ENCODE measurements at places on chromosomes 13 and 19.

DNA sequence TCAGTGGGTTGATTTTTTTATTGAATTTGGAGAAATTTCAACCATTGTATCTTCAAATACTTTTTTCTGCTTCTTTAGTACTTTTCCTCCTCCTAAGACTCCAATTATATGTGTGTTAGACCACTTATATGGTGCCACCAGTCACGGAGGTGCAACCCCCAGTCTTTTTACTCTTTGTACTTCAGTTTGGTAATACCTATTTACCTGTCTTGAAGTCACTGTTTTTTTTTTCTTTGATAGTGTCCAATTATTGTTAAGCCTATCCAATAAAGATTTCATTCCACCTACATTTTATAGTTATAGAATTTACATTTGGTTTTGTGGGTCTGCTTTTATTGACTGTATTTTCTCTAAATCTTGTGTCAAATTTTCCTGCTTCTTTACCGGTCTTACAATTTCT is 14.9 kb downstream of the ZNF283 start:
- DNase-seq, result no peak

DNA sequence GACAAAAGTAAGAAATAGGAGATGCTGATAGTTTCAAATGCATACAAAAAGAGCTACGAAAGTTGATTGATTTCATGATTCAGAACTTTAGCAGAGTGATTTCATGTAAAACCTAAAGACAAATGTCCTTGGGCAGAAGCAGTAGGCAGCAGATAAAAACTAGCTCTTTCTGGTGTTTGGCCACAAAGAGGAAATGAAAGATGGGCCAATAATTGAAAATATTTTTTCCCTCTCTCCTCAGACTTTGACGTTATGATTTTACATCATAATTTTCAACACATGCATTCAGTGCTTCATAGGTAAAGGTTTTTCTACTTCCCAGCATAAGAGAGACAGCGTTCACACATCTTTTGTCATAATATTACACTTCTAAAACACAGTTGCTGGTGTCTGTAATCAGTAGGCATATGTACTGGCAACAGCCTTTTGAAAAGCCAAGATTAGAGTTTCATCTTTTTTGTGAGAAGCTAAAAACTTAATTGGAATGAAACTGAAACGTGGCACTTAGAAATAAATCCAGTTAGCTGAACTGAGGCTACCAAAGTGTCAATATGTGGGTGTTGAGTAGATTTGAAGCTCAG is 9.3 kb downstream of the SCEL start:
- DNase-seq, result no peak

GRCh38 chr19:56404705-56405056 is 549 bp downstream of the ZNF583 start:
- DNase-seq, result no peak

DNA sequence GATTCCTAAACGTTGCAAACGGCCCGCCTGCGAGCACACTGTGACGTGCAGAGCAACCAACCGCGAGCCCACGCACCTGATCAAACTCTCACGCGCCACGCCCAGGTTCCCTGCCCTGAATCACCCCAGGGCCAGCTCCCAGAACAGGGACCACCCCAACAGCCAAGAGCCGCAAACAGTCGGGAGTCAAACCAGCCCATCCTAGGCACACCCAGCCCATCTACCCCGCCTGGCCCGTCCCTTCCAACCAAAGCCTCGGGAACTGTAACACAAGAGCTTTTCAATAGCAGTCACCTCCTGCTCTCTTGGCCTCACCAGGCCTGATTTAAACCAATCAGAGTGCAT is 8.9 kb downstream of the PIP5K1C start:
- DNase-seq, result no peak

GRCh38 chr13:72692884-72693514 is 34.4 kb downstream of the MZT1 start:
- DNase-seq, result no peak

- peak; percentile 89 for DNase-seq
Observed at GRCh38 chr19:18044825-18045304, 36.9 kb downstream of the ARRDC2 start.

GRCh38 chr13:28031896-28032288 is 43.4 kb upstream of the URAD start:
- DNase-seq, result no peak

DNA sequence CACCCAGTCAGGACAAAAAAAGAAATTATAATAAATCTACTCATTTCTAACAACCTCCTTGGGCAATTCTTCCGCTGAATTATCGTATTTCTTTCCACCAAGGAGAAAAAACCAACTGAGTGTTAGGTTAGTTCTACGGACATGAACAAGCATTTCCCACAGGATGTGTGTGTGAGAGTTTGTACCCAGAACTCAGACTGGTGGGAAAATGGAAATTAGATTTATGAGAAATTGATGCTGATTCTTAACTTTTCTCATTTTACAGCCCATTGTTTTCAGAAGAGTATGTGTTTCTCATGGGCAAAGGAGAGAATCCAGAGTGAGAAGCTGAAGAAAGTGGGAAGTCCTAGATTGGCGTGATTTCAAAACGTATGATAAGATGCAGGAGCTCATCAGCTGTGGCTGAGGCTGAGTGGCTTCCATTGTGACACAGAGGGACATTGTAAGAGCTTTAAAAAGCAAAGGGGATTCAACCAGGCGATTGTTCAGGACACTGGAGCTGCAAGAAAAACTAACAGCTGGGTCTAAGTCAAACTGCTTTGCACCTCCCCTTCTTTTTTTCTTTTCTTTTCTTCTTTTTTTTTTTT is 184.7 kb upstream of the ARGLU1 start:
- DNase-seq, result no peak

- peak; percentile 30 for DNase-seq
Observed at GRCh38 chr13:40798380-40798779, 9.0 kb downstream of the SLC25A15 start.

DNA sequence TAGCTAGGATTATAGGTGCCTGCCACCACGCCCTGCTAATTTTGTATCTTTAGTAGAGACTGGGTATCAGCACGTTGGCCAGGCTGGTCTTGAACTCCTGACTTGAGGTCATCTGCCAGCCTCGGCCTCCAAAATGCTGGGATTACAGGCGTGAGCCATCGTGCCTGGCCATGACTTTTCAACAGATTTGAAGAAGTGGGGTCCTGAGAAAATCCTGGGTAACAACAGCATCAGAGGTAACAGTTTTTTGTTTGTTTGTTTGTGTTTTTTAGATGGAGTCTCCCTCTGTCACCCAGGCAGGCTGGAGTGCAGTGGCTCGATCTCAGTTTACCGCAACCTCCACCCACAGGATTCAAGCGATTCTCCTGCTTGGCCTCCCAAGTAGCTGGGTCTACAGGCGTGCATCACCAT is 3.7 kb downstream of the JUNB start:
- no peak for DNase-seq

DNA sequence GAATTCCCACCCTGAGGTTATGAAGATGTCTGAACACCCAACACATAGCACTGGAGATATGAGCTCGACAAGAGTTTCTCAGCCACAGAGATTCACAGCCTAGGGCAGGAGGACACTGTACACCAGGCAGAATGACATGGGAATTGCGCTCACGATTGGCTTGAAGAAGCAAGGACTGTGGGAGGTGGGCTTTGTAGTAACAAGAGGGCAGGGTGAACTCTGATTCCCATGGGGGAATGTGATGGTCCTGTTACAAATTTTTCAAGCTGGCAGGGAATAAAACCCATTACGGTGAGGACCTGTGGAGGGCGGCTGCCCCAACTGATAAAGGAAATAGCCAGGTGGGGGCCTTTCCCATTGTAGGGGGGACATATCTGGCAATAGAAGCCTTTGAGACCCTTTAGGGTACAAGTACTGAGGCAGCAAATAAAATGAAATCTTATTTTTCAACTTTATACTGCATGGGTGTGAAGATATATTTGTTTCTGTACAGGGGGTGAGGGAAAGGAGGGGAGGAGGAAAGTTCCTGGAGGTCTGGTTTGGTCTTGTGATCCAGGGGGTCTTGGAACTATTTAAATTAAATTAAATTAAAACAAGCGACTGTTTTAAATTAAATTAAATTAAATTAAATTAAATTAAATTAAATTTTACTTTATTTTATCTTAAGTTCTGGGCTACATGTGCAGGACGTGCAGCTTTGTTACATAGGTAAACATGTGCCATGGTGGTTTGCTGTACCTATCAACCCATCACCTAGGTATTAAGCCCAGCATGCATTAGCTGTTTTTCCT is 7.0 kb downstream of the KLK3 start:
- DNase-seq, result no peak

GRCh38 chr13:51825165-51825592 is 19.8 kb downstream of the TMEM272 start:
- peak; percentile 66 for DNase-seq

DNA sequence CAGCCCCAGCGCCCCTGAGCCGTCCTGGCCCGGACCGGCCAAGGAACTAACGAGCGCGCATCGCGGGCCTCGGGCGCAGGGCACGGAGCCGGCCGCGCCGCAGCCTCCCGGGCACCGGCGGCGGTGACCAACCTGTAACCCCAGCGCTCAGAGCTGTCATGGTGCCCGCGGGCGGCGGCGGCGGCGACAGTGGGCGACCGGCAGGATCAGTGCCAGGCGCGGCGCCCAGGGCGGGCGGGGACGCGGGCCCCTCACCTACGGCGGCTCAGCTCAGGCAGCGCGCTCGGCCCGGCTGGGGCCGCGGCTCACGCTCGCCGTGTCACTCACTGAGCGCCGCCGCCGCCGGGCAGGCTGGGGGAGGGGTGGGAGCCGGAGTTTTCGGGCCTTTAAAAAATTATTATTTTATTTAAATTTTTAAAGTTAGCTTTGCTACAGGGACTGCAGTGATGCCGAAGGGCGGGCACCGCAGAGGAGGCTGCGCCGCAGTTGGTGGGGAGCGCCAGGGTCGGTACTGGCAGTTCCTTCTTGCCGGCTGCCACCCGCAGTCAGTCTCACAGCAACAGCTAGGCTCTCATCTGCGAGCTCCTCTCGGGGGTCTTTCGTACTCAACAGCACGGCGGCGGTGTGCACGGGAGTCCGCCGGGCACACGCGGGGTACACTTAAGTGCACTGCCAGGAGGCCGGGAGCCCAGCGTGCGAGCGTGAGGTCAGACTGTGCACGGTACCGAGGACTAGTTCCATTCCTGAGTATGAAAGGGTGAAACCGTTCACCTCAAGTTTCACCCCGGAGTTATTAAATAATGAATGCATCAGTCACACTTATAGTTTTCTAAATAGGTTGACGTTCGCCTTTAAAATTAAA is at the start of gene NALCN:
TSS of gene NALCN (minus strand) at position 328 of the 862 bp plus-strand sequence. CDS start 17,382 bp downstream, outside the sequence.
- no peak for DNase-seq

- no peak for DNase-seq
Observed at GRCh38 chr13:76741624-76742023, 144.6 kb downstream of the KCTD12 start.

DNA sequence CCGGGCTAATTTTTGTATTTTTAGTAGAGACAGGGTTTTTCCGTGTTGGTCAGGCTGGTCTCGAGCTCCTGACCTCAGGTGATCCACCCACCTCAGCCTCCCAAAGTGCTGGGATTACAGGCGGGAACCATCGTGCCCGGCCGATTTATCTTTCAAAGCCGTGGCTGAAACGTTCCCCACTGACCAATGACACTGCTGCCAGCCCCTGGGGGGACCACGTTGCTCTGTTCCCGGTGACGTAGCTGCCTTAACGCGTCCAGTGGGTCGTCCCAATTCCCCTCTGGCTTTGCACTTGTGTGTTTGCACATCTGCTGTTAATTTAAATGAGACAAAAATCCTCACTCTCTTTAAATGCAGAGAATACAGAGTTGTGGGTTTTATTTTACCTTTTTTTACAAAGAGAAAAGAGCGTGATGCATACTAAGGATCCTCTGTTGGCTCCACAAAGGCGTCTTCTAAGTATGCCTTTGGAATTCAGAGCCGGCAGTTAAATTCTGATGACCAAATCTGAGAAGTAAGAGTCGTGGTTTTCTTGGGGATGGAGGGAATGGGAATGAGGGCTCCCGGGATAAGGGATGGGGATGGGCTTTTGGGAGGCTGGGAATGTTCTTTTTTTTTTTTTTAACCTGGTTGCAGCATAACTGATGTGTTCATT is 18.6 kb upstream of the LMTK3 start:
- DNase-seq, result no peak

DNA sequence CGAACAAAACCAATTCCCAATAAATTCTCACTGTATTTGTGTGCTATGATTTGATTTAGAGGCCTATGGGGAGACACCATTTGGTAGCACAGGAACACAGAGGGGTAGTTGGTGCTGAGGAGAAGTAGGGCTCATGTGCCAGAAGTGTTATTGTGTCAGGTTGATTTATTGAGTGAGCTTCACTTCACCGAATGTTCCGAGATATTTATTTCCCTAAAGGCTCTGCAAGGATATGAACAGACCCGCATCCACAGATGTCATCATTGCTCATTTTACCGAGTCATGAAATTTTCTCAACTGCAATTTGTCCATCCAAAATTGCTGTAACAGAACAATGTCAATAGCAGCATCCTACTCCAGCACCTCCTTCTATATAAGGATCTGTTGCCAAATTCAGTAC is 69.5 kb downstream of the DACH1 start:
- DNase-seq, result no peak

- DNase-seq, result no peak
Observed at GRCh38 chr13:38900188-38900587, 90.4 kb downstream of the STOML3 start.

- peak; percentile 71 for DNase-seq
Observed at GRCh38 chr19:3075605-3076431, 13.5 kb upstream of the TLE5 start.

DNA sequence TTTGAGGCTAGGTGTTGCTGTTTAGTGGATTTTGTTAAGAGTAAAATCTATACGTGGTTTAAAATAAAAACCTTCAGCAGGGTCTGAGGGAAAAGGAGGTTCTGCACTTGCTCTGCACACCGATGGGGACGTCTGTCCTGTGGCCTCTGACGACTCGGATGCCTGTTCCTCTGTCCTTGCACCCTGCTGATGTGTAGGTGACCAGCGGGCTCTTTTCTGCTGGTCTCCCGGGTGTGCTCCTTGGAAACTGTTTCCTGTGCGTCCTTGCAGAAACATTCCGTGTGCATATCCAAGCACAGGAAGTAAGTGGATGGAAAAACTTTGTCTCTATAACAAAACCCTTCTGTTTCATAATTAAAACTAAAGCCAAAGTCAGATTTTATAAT is 3.8 kb downstream of the ATP4B start:
- DNase-seq, result no peak

- DNase-seq, result no peak
Observed at GRCh38 chr19:42115705-42116104, 16.5 kb downstream of the POU2F2 start.
